Peyer's patch (tissue), 4 donors: ENCODE measurements at places on chromosomes 1 and 21. TPM values are rescaled to one million over a fixed set of nuclear protein-coding genes. Genes with fewer than 3 reads are reported as not detected.

DNA sequence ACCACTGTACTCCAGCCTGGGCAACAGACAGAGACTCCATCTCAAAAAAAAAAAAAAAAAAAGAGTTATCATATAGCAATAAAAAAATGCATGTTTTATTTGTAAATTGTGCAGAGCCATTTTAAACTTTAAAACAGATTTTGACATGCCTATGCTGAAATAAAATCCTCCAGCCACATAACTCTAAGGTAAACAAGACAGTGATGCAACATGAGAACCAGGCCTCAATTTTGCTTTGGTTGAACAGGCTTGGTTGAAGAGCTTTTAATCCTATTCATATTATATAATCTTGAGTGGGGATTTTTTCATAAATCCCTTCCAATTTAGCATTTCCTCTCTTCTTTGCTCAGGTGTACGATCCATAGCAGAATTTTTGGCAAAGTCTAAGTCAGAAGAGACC, 26.1 kb downstream of the ARMH1 start:
- DNase-seq, result no peak

DNA sequence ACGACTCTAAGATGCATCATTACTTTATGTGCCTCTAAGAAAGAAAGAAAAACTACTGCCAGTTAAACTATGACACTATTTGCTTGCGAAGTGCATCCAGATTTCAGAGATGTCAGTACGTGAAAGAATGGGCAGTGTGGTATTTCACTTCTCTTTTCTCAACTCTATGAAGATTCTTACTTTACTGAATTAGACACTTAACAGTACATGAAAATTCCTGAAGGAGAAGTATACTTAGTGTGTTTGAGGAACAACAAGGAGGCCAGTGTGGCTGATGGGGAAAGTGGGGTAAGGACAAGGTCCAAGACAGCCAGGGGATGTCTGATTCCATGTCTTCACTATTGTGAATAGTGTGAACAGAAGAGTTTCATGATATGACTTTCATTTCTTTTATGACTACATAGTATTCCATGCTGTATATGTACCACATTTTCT, 53.9 kb upstream of the HSD17B7 start:
- no peak for DNase-seq

GRCh38 chr1:156419854-156420204, 50.8 kb downstream of the RHBG start:
- DNase-seq, result peak; percentile 62

- DNase-seq, result peak; percentile 61
Observed at GRCh38 chr1:119275145-119276134, 93.1 kb upstream of the HAO2 start.

DNA sequence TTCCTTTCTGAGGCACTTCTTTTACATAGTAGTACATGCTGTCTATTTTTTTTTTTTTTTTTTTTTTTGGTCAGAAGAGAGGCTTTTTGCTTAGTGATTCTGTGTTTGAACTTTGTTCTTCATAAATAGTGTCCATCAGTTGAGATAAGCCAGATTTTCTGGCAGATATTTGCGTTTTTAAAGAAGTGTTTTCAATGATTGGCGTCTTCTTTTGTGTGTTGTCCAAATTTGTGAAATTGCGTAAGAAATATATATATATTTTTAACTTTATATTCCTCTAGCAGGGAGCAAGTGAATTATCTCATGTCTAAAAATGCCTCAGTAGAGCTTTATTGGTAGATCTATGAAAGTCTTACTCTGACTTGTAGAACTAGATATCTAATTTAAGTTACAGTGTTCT, 28.3 kb downstream of the NEK7 start:
- DNase-seq, result no peak

- DNase-seq, result no peak
Observed at GRCh38 chr1:35640380-35641232, 720 bp downstream of the PSMB2 start.

GRCh38 chr1:43038232-43038935, 79.7 kb upstream of the SLC2A1 start:
- no peak for DNase-seq

GRCh38 chr1:208767816-208768215, 523.6 kb upstream of the PLXNA2 start:
- no peak for DNase-seq

DNA sequence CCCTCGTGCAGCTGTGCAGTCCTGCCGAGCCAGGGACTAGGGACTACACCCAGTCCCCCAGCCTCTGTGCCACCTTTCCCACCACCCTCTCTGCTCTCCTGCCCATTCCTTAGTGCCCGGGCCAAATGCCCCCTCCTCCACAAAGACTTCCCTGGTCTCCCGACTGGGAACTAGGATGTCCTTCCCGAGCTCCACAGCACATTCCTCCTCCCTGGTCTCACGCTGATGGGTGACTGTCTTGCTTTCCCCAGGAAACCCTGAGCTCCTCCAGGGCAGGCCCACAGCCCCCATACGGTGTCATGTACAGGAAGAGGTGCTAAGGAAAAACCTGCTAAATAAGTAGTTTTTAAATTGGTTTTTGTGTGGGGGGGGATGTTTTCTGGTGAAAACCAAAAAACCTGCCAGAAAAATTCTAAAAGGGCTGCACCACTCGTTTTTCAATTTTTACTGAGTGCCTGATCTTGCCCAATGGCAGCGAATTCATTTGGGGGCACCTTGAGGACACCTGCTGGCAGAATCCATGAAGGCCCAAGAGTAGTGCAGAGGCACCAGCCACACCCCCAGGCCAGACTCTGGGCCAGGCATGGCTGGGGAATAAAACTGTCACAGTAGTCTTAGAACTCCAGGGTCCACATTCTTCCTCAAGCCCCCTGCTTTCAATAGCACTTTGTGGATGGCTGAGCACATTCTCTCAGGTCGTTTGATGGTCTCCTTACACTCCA, 50.4 kb downstream of the GLIS1 start:
- DNase-seq, result no peak

GRCh38 chr1:234926559-234927311, 201.9 kb downstream of the TOMM20 start:
- DNase-seq, result peak; percentile 60

GRCh38 chr1:23879809-23880208, 11.7 kb upstream of the FUCA1 start:
- DNase-seq, result no peak

- no peak for DNase-seq
Observed at GRCh38 chr1:6272868-6273267, 12.0 kb upstream of the GPR153 start.

DNA sequence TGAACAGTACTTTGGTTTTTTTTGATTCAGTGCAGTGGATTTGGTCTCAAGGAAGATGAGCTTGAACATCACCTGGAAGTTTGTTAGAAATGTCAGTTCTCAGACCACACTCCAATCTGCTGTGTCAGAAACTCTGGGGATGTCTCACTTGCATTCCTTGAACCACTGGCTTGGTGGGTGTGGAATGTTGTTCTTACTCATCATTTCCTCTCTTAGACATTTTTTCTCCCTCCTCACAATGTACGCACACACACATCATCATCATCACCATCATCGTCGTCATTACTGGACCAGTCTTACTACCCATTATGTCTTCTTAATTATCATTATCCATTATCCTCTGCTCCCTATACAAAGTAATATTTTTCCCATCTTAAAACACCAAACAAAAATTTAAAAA, 91.9 kb upstream of the KCNK2 start:
- no peak for DNase-seq

- no peak for DNase-seq
Observed at GRCh38 chr1:172448995-172449584, 5.2 kb upstream of the PIGC start.

DNA sequence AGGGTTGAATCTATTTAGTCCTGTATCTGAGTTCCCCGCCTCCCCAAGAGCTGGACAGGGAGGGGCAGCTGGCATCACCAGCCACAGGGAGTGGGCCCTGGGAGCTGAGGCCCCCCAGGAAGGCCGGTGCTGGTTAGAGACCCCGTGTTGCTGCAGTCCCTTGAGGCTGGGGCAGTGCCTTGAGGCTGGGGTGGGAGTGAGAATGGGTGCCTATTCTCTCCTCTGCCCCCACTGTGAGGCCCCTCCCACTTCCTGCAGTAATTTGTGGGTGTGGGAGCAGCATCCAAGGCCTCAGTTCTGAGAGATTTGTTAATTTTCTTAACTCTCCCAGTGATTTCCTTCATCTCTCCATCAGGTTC, 2.5 kb upstream of the TRAPPC3 start:
- peak; percentile 81 for DNase-seq

- DNase-seq, result no peak
Observed at GRCh38 chr1:45677751-45678245, 8.5 kb downstream of the GPBP1L1 start.

- no peak for DNase-seq
Observed at GRCh38 chr1:219505886-219506285, 107.0 kb downstream of the ZC3H11B start.

DNA sequence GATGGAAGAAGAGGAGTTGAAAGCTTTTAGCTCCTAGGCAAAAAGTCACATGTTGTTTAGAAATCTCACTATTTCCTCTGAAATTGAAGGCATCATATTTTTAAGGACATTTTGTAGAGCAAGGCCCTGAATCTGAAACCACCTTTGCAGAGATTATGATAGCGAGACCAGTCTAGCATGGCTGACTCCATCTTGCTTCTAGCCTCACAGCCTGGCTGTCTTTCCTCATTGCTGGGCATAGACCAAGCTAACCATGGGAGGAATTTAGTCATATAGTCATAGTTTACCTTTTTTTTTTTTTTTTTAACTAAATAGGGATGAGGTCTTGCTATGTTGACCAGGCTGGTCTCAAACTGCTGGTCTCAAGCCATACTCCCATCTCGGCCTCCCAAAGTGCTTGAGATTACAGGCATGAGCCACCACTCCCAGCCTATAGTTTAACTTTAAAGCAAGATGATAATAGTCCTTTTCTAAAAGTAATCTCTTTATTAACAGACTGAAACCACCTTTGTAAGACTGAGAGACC, 42.2 kb upstream of the ZNF326 start:
- no peak for DNase-seq

- DNase-seq, result no peak
Observed at GRCh38 chr1:9942399-9942938, 722 bp downstream of the LZIC start.

DNA sequence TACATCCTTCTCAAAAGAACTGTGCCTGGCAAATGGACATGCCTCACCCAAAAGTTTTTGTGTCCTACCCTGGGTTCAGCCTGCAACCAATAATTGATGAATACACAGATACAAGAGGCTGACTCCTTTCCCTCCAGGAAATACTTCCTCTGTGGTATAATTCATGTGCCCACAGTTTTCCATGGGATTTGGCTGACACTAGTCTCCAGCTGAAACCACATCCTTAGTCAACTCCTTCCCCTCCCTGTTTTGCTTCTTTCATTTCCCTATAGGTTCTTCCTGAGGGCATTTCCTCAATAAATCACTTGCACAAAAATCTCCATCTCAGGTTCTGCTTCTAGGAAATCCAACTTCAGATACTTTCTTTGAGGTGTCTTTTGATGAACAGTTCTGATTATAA, 436.6 kb upstream of the C1orf87 start:
- no peak for DNase-seq

GRCh38 chr21:36513430-36513829, 33.5 kb upstream of the CLDN14 start:
- DNase-seq, result no peak

DNA sequence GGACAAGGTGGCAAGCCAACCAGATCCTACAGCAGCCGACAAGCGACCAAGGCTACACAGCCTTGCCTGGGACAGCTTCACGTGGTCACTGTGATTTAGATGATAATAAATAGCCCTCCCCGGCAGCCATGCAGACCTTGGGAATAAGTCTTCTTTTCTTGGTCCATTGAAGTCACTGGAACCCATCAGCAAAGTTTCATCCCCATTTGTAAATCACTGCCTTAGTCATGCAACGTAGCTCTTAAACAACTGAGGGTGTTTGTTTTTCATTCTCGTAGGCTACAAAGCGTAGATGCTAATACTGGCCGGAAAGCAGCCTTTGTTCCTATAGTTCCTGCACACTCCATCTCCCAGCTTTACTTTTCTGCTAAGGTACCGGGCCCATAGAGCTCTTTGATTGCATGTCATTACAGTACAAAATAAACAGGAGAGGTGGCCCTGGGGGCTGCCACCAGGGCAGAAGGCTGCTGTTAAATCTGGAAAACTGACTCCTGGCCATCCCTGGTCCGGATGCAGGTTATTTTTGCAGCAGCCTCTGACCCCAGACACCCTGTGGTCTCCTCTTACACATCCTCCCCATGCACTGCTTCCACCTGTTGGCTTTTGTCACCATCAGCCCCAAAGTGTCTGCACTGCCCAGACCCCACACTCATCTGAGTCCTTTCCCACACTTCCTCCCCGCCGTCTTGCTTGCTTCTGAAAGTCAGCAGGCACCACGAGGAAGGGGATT, 105.5 kb downstream of the TOMM20 start:
- peak; percentile 14 for DNase-seq

DNA sequence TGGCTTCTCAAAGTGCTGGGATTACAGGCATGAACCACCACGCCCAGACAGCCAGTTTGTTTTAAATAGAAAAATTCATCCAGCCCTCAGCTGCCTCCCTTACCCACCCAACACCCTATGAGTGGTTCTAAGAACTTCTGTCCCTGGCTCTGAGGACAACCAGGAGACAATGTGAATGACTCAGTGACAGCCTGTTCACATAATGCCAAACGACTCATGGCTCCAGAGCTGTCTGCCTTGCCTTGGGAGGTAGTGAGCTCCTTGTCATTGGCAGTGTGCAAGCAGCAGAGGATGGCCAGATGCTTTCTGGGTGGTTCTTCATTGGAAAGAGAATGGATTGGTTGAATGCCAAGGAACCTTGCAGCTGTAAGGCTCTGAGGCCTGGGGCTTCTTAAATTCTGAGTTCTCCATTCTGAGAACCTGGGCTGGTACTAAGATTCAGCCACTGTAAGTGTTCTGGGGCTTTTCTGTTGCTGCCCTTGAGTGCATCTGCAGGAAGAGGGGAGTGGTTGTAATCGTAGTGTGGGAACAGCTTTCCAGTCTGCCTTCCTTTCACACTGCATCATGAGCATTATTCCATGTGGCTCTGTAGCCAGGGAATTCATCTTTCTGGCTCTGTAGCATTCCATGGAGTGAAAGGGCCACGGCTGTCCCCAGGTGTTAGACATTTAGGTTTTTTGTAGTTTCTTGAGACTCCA, 5.8 kb downstream of the SERINC2 start:
- no peak for DNase-seq

Gene AKNAD1
- total RNA-seq, result not detected

Gene TMEM269
- not detected for total RNA-seq

Gene DCDC2B
- total RNA-seq, result not detected

Gene PTPRC
- total RNA-seq, result 27.7 TPM

Gene SLC1A7
- total RNA-seq, result 4.7 TPM

Gene TMCC2
- total RNA-seq, result 0.53 TPM

Gene CASQ2
- 0.53 TPM for total RNA-seq

Gene RGS13
- 11.9 TPM for total RNA-seq

Gene WDR64
- total RNA-seq, result not detected

Gene IER5
- 9.5 TPM for total RNA-seq

Gene PPIAL4G
- total RNA-seq, result not detected

Gene PLA2G4A
- total RNA-seq, result 8.3 TPM

Gene SLC9C2
- not detected for total RNA-seq

Gene KRTAP11-1
- not detected for total RNA-seq
